ENCODE measurements at places on chromosomes 7 and 10.

DNA sequence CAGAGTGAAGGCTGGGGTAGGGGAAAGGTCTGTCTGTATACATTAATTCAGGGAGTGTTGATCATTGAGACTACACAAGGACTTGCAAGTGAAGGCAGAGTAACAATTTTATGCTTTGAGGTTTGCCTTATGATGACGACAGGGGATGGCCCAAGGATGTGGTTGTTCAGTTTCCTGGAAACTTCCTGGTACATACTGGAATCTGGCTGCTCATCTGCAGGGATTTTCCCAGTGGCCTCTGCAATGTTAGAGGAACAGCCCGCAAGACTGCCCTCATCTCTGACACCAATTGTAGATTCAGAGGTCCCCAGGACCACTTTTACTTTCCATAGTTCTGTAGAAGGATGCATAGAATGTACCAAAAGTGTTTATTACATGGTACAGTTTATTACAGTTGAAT lies 189.6 kb downstream of the TMEM178B start:
- no peak for DNase-seq

DNA sequence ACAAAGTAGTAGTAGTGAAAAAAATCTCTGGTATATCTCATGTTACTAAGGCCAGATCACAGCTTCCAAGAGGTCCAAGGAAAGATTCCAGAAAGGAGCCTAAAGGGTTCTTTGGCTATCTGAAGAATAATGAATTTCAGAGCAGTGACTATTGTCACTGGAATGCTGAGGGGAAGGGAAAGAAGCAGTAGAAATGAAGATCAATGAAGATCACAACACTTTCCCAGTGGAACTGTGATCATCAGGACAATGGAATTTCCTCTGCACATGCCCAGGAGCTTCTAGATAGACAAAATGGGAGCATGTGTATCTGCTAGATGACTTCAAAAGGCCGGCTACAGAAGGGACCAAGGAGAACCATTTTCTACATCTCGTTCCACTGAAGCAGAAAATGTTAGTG lies 219.5 kb upstream of the PHYHIPL start:
- DNase-seq: peak; percentile 59

DNA sequence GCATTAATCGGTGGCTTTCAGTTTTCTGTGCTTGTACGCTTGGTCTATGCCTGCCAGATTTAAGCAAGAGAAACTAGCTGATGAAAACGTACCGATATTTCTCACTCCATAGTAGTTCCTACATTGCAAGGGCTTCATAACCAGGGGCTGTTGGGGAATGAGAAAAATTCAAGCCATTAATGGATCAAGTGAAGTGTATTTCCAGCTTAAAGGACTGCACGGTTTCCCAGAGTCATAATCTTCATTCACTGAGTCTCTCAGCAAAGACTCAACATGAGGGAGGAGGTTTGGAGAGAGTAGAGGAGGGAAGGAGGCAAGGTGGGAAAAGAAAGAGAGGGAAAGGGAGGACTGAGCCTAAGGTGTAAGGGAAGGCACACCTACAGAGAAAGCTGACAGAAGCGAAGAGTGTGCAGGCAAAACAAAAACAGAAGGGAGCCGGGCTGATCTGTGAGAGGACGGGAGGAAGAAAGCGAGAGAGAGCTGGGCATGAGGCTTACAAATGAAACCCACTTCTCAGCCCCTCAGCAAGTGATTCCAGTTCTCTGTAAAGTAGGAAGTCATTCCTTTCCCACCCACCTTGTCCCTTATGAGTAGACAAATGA lies 625 bp downstream of the GIMAP2 start:
- DNase-seq: no peak

- no peak for DNase-seq
Observed at GRCh38 chr7:5550385-5550784, 126.8 kb upstream of the TNRC18 start.

GRCh38 chr7:16235147-16236114 lies 185.9 kb downstream of the CRPPA start:
- no peak for DNase-seq

- no peak for DNase-seq
Observed at GRCh38 chr10:128166151-128166550, 39.9 kb upstream of the MKI67 start.

All from AG20443 (cell line).